Activated T-cell treated with anti-CD3 and anti-CD28 coated beads for 48 hours (primary cell): ENCODE measurements at places on chromosomes 16 and 17.

GRCh38 chr17:76079535-76079955, 563 bp downstream of the ZACN start:
- no peak for DNase-seq

- DNase-seq: no peak
These were observed 227.8 kb downstream of the ABCC12 start for GRCh38 chr16:47928008-47928407.

DNA sequence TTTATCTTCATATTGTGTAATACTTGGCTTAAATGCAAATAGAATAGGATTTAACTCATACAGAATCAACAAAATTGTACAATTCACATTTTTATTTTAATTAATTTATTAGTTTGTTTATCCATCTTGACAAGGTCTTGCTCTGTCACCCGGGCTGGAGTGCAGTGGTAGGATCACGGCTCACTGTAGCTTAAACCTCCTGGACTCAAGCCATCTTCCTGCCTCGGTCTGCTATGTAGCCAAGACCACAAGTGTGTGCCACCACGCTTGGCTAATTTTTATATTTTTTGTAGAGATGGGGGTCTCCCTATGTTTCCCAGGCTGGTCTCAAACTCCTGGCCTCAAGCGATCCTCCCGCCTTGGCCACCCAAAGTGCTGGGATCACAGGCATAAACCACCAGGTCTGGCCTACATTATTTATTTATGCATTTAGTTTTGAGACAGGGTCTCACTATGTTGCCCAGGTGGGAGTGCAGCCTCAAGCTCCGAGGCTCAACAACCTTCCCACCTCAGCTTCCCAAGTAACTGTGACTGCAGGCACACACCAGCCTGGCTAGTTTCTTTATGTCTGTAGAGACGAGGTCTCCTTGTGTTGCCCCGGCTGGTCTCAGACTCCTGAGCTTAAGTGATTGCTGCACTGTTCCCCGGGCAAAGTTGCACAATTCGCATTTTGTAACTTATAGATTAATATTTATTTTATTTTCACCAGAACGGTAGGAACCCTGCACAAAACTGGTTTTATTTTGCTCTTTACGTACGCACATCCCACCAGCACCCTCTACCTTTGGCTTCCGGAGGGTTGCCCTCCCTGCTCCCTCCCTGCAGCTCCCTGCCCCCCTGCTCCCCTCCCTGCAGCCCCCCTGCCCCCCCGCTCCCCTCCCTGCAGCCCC, 4.9 kb downstream of the DPEP1 start:
- no peak for DNase-seq

DNA sequence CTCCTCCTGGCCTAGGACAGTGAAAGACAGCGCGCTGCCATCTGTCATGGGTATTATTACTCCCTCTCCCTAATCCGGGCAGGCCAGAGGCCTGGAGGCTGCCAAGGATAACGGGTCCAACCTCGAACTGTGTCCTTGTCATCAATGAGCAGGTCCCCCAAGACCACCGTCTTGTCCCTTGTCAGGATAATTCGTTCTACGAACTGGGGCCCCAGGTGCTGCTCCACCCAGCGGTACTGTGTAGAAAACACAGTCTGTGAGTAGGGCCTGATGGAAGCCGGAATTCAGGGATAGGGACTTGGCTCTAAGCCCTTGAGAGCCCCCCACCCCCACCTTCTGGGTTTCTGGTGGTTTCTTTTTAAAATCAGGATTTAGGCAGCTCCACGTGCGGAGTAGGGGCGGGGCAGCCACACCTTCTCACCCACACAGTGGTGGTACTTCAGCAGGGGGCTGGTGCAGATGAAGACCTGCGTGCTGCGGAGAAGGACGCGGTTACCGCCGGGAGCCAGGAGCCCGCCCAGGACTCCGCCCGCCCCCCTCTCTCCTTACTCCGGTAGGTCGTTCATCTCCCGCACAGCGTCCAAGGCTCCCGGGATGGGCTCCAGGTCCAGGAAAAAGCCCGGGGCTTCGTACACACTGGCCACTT, 787 bp downstream of the NT5C start:
- DNase-seq: peak; percentile 43

GRCh38 chr17:70208825-70209555, 39.7 kb downstream of the KCNJ2 start:
- no peak for DNase-seq

DNA sequence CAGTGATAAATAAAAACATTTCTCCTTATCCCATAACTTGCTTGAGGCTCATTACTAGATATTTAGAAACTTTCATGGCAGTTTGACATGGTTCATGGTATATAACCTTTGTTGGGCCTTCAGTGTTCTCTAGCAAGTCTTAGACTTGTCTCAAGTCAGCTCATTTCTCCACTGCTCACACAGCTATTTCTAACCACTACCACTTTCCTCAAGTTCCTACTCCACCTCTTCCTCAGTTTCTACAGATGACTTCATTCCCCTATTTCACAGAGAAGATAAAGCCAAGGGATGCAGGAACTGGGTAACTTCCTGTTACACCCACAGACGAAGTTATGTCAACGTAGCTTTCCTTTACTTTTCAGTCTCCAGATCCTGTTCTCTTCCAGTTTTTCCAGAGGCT, 23.2 kb downstream of the NLK start:
- no peak for DNase-seq

DNA sequence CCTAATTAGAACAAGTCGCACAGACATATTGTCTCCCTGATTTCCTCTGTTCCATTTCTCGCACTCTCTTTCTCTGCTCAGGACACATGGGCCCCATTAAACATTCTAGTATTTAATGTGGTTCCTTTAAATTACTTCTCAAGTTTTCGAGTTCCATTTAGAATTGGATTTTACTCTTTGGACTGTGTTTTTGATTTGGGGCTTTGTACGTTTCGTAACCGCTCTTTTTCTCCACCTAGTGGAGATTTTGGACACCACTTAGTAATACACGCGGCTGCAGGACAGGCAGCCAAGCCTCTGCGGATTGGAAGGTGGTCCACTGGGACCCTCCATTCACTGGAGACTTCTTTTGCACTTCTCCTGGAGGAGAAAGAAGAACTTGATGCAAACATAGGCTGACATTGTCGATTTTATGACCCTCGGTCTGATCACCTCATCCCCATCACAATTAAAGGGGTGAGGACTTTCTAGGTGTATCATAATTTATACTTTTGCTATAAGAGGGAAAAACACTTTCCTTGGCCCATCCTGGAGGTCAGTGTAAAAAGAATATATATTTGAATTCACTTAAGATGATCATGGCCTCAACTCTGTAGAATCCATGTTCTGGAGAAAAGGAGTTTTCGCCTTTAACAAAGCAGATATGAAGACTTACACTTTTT, 85.7 kb downstream of the NOG start:
- DNase-seq: no peak

DNA sequence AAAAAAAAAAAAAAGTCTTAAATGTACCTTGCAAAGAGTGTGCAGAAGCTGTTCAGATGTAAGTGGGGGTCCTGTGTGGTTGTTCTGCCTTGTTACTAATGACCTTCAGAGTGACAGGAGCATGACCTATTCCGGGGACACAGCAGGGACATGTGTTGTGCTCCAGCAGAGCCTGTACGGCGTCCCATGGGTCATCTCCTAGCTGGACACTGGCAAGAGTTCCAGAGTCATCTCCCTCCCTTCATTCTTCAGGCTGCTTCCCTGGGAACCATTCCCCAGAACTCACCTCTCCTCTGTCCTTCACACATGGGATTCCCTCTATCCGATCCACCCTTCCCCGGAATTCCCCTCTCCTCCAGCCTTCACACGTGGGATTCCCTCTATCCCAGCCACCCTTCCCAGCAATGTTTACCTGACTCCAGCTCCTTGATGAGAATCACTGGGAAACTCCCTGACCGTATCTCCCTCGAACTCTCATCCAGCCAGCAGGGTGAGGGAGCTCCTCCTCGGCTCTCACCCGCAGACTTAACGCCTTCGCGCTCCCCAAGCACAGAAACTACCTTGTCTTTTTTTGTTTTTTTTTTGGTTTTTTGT, 85.8 kb downstream of the MRM3 start:
- no peak for DNase-seq

DNA sequence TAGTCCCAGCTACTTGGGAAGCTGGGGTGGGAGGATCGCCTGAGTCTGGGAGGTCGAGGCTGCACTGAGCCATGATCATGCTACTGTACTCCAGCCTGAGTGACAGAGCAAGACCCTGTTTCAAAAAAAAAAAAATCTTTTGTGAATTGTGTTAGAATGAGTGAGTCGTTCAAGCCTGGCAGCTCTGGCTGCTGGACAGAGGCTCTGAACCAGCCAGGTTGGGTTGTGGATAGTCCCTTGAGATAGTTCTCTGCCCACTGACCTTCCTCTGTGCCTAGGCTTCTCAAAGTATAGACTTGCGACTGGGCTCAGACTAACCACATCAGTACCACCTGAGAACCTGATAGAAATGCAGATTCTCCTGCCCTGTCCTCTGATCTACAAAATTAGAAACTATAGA, 2.2 kb upstream of the KSR1 start:
- no peak for DNase-seq

- DNase-seq: no peak
These were observed 209.6 kb upstream of the CACNG5 start for GRCh38 chr17:66625311-66625767.

- DNase-seq: no peak
These were observed 2.5 kb upstream of the CLTC start for GRCh38 chr17:59617156-59617732.

DNA sequence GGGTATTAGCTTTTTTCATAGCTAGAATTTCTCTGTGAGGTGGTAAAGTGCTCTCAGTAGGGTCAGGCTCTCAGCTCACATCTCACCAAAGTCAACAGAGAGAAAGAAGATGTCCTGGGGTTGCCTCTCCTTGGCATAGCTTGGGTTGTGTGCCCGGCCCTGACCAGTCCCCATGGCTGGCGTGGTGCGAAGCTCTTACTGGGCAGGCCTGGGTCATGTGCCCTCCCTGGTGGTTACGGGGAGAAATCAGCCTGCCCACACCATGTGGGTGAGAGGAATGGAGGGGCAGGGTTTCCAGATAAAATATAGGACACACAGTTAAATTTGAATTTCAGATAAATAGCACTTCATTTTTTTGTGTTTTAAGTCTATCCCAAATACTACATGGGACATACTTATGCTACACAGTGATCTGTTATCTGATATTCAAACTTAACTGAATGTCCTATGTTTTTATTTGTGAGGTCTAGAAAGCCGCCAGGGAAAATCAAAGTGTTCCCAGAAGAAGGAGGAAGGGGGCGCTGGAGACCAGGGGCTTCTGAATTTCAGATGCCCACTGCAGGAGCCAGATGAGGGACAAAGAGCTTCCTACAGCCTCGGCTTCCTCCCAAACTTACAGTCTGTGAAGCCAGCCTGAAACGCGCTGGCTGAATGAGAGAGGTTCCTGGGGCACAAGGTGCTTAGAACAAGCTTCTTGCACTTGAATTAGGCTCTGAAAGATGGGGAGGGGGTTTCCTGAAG, 45.4 kb downstream of the NKD1 start:
- no peak for DNase-seq

DNA sequence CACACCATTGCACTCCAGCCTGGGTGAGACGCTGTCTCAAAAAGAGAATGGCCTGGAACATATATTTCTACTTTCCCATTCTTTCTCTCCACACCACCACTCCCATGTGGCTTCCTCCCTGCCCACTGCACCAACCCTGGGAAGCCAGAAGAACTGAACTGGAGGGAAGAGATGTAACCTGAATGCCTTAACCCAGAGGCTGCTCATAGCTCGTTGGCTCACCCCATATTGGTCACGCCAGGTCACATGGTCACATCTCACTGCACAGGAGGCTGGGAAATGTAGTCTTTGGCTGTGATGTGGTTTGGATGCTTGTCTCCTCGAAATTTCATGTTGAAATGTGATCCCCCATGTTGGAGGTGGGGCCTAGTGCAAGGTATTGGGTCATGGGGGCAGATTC, 5.9 kb upstream of the DNAH17 start:
- no peak for DNase-seq

DNA sequence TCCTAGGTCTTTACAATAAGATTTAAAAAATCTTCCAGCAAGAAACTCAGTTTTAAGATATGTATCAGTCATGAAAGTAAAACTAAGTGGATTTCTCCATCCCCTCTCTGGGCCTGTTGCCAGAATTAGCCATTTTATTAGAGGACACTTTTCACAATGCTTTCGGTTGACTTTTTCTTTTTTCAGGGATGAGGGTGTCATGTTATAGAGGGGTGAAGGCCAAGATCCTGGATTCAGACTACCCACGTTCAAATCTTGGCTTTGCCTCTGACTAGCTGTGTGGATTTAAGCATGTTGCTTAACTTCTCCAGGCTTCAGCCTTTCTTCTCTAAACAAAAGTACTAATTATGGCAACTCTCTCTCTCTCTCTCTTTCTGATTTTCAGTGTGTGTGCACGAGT, 111.7 kb upstream of the COX10 start:
- DNase-seq: no peak

GRCh38 chr17:75430159-75430974, 24.9 kb upstream of the GRB2 start:
- no peak for DNase-seq

DNA sequence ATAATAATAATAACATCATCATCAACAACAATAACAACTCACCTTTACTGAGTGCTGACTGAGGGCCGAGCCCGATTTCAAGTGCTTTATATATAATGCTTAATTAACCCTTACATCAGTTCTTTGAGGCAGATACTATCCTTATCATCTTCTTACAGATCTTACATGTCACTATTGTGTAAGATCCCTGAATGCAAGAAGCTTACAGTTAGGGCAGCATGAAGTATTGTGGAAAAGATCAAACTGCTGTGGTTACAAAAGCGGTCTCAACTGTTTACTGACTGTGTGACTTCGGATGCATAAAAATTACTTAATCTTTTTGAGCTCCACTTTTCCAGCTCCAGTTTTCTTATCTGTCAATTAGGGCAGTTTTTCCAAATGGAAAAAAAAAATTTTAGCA, 3.3 kb downstream of the VAT1 start:
- DNase-seq: no peak

- DNase-seq: no peak
These were observed 13.3 kb upstream of the PECAM1 start for GRCh38 chr17:64403881-64404460.

DNA sequence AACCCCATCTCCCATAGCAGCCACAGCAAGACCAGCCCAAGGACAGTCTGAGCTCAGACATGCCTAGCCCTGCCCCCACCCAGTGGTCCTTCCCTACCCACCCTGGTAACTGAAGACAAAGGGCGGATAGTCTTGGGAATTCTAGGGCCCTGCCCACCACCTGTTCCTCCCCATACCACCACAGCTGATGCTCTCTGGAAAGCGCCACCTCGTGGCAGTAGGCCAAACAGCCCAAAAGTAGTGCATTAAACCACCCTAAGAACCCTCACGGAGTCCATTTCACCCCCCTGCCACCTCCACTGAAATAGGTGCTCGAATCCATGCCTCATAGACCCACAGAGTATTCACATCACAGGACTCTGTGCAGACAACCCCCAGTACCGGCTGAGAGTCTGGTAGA, 1021.4 kb downstream of the CDH8 start:
- DNase-seq: no peak
